NCI-H774 (cell line): ENCODE measurements at places on chromosomes 3 and 15.

GRCh38 chr3:35663471-35663870 is 24.1 kb downstream of the ARPP21 start:
- no peak for DNase-seq

- no peak for DNase-seq
Observed at GRCh38 chr3:69642606-69643005, 96.7 kb upstream of the MITF start.

- no peak for DNase-seq
Observed at GRCh38 chr3:39502838-39503145, 35.3 kb downstream of the MOBP start.

GRCh38 chr3:120596853-120597223 is 702 bp downstream of the NDUFB4 start:
- DNase-seq: no peak

GRCh38 chr3:64647825-64648224 is 40.0 kb downstream of the ADAMTS9 start:
- peak; percentile 65 for DNase-seq

DNA sequence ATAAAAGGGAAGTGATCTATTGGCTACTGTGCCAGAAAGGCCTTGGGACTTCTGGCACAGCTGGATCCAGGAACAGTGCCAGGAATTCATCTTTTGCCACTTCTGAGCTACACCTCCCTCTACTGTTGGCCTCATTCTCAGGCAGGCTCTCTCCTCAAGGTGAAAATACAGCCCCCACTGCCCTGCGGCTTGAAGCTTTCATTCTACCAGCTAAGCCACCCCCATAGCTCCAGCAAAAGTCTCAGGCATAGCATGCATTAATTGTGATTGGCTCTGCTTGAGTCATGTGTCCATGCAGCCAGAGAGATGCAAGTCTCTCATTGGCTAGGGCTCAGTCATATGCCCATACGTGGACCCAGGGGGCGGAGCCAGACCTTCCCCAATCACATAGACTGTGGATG is 142.4 kb downstream of the TPRA1 start:
- no peak for DNase-seq

DNA sequence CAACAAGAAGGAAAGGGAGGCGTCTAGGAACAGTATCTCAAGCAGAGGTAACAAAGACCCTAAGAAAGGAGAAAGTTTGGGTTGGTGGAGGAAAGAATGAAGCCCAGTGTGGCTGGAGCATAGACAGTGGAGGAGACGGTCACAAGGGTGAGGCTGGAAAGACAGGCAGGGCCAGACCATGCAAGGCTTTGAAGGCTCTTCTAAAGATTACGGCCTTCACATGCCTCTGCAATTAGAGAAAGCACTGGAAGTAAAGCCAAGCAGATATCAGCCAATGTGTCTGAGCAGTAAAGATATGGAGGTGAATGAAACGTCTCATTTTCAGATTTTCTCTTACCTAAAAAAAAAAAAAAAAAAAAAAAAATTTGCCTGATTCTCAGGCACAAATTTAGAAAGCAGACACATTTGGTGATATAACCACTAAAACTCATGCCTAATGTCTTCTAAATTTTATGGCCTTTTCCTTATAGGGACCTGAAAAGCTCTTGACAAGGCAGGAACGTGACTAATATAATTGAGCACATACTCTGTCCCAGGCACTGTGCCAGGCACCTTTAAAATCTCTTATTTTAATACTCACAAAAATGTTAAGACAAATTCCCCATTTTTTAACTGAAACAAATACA is 184.1 kb downstream of the MECOM start:
- no peak for DNase-seq

- DNase-seq: no peak
Observed at GRCh38 chr3:59919586-59919985, 869.8 kb upstream of the CFAP20DC start.

GRCh38 chr3:44339181-44340057 is 853 bp downstream of the TCAIM start:
- no peak for DNase-seq

DNA sequence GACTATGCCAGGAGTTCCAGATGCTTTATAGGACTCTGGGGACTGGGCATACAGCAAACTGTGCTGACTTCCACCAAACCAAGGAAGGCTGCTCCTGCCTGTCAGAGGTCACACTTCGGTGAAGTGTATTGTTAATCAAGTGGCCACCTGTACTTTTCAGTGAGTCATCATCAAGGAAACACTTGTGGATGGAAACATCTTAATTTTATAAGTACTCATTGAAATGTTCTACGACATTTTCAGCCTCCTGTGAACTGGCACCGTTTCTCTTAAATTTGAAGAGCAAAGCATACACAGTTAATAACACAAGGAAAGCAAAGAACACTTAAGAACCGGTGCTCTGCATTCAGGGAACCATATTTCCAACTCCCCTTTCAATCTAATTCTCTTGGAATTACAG is 801.7 kb upstream of the DPPA4 start:
- no peak for DNase-seq

DNA sequence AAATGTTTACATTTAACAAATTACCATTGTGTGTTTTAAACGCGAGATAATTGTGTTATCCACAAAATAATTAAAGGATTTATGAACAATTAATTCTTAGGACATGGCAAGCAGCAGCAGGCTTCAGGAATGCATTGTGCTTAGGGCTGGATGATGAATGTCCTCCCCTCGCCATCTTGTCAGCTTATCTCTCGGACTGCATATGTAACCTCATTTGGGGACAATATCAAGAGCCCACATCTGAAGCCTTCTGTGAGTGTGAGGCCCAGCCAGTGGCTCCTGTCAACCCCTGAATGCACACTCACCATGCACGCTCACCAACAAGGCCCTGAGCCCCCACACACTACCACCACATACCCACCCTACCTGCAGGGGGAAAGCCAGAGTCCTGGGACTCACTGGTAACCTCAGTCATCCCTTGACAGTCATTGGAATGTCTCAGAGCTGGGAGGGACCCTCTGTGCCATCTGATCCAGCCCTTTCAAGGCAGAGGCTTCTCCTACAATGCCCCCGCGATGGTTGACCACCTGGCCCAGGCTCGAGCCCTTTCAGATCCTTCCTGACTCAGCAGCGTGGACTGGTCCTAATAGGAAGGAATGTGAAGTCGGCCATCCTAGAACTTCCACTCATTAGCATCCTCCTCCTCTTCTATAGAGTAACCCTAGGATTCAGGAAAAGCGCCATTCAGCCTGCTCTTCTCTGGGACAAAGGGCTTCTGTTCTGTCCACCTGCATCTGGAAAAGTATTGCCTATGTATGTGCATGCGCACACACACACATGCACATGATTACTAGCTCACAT is 38.2 kb downstream of the MRPL46 start:
- no peak for DNase-seq

GRCh38 chr15:60761505-60761845 is 282.5 kb upstream of the ICE2 start:
- DNase-seq: no peak

- no peak for DNase-seq
Observed at GRCh38 chr15:101496198-101496986, 6.9 kb upstream of the PCSK6 start.

- DNase-seq: no peak
Observed at GRCh38 chr3:172309741-172310427, 138.4 kb downstream of the GHSR start.

- DNase-seq: no peak
Observed at GRCh38 chr3:131174752-131175151, 148.1 kb downstream of the NEK11 start.

GRCh38 chr3:108137460-108137814 is 46.6 kb upstream of the CD47 start:
- no peak for DNase-seq

GRCh38 chr3:59456852-59457485 is 407.1 kb upstream of the CFAP20DC start:
- no peak for DNase-seq

- no peak for DNase-seq
Observed at GRCh38 chr3:59472541-59472940, 422.7 kb upstream of the CFAP20DC start.

DNA sequence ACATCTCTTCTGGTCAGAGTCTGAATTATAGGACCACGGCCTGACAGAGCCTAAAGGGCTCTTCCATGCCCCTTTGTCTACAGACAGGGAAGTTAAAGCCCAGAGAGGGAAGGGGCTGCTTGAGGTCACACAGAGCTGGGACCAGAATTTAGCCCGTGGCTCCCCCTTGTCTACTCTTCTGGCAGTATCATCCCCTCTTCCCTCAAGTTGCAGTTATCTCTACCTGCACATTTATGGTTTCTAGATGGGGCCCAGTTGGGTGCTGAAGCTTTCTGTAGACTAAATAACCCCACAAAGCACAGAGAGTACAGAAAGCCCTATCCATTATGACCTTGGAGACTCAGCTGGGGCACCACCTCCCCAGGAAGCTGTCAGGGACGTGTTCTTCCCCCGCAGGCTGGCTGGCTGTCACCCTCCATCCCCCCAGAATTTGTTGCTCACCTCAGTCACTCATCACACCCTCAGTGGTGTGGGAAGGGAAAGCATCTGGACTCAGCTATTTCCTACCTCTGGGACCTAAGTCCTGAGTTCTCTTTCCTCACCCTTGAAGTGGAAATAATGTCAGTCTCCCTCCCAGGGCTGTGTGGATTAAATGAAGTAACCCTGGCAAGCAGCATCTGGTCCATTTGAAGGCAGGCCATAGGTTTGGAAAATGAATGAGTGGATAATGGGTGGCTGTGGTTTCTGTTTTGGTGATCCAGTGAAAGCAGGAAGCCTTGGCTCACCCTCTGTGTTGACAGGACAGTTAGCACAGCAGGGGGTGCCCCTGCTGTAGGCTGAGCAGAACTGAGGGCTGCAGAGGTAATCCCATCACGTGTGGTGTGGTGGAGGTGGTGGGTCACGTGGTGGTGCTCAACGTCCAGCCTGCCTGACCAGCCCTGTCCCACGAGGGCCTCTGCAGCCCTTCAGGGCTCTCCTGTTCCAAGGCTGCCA is 16.3 kb downstream of the ACOX2 start:
- DNase-seq: peak; percentile 60

DNA sequence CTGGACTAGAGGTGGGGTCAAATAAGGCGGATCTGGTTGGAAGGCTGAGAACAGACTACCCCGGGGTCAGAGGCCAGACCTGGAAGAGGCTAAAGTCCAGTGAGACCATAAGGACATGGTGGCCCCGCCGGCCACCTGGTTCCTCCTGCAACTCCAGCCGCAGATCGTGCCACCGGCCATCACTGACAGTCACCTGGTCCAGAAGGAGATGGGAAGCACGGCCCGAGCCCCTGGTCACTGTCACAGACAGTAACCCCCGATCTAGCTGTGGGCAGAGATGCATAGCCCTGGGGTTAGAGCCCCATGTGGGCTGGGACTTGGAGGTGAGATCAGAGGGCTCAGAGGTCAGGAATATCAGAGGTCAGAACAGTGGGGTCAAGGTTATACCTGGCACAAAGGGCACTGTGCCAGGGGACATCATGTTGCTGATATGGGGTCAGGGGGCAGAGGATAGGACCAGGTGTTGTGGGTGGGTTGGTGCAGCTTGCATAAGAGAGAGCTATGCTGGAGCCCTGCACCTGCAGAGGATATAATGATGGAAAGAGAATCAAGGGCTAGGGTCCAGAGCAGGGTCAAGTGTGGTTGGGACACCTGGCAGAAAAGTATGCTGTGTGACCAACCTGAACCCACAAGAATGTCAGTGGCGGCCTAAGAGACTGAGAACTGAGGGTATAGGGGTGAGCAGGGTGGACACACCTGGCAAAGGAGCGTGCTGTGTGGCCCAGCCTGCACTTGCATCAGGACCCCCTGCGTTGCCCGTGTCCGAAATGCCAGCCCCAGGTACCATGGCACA is 9.6 kb downstream of the CELSR3 start:
- no peak for DNase-seq

- no peak for DNase-seq
Observed at GRCh38 chr3:164852866-164853265, 225.4 kb downstream of the SI start.

DNA sequence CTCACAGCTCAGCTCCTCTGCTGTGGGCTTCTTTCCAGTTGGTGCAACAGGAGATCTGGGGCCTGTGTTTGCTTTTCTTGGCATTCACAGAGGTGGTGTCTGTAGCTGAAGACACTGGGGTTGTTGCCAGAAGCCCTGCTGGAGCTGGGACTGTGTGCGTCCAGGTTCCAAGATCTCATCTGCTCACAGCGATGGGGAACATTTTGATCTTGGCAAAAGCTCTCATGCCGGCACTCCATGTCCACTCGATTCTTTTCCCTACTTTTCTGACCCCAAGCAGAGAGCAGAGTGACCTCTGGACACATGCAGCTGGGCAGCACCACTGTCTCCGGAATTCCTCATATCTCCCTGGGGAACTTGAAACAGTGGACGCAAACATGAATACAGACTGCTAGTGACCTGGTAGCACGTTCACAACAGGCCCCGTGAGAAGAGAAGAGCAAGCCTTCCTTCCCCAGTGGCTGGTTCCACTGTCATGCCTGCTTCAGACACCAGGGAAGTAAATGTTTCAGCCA is 36.1 kb upstream of the MECOM start:
- no peak for DNase-seq

DNA sequence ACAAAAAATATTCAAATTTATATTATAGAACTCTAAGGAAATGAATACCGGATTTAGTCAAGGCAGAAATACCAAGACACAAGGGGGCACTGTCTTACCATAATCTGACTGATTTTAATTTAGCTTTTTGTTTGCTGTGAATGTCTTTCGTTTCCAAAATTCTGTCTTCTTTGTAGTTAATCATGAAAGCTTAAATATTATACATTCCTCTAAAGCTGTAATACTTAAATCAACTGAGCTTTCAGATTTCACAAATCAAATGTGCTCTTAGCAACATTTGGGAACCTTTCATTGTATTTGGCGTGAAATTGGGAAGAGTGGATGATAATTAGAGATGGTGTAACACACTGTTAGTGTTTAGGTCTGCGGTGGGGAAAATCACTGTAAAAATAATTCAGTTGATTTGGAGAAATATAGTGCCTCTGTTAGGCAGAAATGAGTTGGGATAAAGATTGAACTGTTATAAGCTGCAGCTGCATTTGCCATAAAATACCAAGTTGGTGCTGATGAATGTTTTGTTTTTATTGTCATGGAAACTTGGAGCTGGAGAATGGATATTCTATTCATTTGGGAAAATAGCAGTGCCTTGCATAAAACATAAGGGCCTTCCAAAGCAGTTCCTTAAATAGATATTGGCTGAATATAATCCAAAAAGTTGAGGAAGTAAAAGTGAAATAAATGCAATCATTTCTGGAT is 228.2 kb downstream of the TCF12 start:
- DNase-seq: peak; percentile 60
